ENCODE measurements at places on chromosomes 1 and 21. TPM values are rescaled to one million over a fixed set of nuclear protein-coding genes. Genes with fewer than 3 reads are reported as not detected.

PADI2 gene
- 1.4 TPM for total RNA-seq

DCST1 gene
- total RNA-seq, result not detected

DNA sequence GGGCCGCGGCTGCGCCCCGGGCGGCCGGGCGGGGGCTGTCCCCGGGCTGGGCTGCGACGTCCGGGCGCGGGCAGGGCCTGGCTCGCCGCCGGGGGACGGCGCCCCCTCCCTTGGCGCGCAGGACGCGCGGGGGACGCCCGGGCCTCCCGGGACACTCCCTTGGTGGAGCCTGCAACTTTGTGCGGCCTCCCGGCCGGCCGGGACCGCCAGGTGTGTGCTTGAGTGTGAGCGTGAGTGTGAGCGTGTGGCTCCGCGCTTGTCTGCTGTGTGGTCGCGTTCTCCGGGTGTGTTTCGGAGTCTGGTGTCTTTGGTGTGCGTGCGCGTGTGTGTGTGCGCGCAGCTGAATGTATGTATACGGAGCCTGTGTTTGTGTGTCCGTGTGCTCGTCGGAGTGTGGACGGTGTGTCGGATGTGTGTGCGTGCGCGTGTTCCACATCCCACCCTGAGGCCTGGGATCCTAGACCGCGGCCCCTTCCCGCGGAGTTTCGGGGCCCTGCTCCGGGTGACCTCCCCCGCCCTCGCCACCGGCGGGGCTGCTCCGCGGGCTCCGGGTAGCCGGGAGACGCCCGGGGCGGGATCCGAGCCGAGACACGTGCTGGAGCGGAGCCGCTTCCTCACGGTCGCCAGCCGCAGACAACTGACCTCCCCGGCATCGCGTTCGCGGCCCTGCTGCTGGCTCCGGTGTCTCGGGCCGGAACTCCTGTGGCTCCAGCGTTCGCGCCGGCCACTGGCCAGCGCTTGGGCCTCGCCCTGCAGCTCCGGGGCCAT, 1.7 kb downstream of the PTPRU start:
- DNase-seq, result peak; percentile 75

FRRS1 gene
- 4.3 TPM for total RNA-seq

SRSF4 gene
- 73.2 TPM for total RNA-seq

ACTN2 gene
- total RNA-seq, result 0.52 TPM

MSH4 gene
- total RNA-seq, result not detected

RGS5 gene
- 12.2 TPM for total RNA-seq

DNA sequence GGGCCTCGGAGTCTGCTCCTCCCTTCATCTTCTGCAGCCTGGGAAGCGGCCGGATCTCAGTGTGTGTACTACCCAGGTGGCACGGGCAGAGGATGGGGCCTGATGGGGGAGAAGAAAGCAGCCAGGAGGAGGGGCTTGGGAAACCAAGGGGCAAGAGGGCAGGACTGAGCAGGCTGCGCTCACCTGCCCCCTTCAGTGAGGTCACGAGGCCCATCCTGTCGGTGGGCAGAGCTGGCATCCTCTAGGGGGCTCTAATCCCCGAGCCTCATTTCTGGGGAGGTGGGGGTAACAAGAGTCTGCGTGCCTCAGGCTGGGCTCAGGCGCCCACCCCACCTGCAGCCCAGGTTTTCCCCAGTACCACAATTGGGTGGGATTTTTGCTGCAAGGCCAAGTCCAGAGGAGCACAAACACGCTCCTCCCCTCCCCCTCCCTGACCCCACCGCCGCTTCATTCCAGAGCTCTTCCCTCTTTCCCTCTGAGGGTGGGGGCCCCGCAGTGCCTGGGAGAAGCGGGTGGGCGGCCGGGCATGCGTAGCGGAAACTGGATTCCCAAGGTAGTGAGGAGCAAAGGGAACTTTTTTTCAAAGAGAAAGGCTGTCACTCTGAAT, 1.8 kb upstream of the WNT3A start:
- peak; percentile 42 for DNase-seq

DNA sequence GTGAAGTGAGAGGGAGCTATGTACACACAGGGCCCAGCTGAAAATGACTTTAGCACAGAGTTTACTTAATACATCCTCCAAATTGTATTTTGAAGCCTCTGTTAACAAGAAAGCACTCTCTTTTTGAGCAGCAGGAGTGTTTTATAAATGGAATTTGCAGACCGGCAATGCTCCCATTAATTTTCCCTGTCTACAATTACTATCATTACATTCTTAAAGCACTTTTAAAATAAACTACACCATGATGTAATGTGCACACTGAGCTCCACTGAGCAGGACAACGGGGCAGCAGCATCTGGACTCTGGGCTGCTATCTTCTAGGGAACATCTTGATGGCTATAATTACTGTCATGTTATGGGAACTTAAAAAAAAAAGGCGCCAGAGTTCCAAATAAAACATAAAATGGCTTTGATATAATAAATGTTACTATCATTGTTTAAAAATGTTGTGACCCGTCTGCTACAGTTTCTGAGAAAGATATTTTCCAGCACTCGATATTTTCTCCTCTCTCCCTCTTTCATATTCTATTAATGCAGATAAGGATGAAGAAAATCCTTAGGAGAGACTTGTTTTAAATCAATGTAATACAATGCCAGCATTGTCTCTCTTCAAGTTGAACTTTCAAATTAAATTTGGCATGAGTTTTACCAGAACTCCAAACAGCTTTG, 150.9 kb downstream of the HLX start:
- no peak for DNase-seq

DNA sequence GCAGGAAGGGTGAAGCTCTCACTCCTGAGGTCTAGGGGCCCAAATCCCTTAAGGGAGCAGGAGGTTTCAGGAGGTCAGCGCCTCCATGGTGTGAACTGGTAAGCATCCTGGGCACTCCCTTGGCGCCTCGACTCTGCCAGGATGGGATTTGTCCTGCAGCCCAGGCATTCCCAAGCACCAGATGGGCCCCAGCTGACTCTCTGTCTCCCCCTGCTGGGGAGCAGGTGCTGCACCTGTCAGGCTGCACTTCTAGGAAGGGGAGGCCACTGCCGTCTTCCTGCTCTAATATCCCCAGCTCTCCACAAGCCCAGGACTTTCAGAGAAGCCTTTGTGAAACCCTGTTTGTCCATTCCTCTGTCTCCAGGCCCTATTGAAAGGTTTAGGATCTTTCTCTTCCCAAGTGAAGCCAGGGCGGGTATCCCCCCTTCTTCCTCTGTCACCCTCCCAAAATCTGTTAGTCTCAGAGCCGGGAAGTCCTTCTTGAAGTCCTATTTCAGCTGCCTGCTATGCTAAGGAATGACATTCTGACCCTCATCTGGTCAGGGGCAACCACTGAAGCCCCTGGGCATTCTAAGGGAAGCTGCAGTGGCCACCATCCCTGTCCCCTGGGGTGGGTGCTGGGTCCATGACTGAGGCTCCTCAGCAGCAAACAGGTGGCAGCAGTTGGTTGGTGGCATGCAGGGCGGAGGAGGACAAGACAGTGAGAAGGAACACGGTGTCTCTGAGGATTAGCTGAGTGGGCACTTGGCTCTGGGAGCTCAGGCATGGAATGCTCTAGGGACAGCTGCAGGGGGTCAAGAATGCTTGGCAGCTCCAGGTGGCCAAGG, 3.2 kb downstream of the MYBPH start:
- DNase-seq, result peak; percentile 76

DNA sequence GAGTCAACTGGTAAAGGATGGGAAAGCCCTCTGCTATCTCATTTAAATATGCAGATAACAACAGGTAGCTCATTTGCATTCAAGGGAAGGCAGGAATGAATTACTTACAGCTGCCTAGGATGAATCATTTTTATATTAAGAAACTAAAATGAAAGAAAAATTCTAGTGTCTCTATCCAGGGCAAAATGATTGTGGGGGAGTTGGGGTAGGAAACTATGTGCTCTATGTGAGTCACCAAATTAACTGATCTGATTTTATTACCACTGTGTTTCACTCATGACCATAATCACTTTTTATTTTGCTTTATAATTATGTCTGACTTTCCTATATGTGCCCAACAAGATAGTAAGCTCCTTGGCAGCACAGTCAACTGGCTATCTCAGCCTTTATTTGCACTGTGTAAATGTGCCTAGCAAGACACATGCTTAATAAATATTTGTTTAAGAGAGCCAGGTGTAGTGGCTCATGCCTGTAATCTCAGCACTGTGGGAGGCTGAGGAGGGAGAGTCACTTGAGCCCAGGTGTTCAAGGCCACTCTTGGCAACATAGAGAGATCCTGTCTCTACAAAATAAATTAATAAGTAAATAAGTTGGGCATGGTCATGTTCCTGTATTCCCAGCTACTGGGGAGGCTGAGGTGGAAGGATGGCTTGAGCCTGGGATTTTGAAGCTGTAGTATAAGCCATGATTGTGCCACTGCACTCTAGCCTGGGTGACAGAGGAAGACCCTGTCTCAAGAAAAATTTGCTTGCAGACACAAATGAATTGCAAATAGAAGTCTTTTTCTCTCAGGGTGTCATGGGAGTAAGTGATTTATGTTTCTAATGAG, 84.1 kb downstream of the SPAG17 start:
- DNase-seq, result no peak

DNA sequence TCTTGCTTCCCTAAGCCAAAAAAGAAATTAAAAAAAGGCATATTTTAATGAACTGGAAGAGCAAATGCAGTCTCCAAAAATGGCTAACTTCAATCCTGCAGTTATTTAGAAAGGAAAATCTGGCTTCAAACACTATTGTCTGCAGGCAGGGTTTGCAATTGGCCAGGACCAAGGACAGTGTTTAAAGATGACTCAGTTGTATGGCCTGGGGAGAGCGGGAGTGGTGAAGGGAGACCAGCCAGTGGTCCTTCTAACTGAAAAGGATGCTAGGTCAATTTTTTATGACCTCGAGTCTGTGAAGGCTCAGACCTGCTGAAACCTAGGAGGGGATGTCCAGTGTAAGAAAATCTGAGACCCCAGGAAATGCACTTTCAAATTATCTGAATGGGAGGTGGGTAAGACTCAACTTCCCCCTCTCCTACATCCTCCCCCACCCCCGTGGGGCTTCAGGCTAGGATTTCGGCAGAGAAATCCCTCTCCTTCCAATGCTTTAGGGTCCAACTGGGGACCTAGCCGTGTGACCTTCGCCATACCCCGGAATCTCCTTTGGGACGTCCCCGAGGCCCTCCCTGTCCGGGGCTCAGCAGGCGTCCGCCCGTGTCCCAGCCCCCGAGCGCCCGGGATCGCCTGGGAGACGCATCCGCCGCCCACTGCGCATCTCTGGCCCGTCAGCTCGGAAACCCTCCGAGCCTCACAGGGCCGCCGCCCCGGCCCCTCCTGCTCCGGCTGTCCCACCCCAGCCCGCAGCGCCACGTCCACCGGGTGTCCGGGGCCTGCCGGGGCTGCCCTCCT, 602 bp upstream of the RIMKLA start:
- DNase-seq, result peak; percentile 51

DNA sequence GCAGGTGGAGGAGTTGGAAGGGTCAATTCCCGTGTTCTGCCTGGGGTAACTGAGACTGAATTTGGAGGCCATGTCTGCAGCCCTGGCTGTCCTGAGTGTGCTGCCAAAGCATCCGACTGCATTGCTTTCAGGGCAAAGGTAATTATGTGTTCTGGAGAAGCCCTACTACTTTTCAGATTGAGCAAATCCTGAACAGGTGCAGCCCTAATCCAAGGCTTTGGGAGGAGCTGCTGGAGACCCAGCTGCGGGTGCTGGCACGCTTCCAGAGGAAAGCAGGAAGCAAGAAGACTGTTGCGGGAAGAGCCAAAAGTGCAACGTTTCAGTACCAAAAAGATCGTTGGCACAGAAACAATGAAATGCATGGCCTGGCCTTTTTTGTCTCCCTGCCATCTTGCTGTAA, 73.7 kb upstream of the NRIP1 start:
- DNase-seq, result peak; percentile 6

ACTA1 gene
- total RNA-seq, result 1.2 TPM

DNA sequence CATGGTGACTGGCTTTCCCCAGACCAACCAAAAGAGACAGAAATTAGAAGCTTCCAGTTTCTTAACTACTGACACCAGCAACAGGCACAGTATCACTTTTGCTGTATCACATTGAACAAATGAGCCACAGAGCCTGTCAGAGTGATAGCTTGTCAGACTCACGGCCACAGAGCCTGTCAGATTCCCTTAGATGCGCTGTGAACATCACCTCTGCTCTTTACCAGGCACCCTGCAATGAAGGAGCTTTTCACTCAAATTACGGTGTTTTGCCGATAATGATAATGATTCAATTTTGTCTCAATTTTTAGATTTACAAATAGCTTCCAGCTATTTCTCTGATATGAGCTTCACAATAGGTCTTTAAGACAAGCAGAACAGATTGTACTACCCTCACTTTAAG, 107.9 kb upstream of the GNG12 start:
- DNase-seq, result no peak

INAVA gene
- total RNA-seq, result 63.1 TPM

GRCh38 chr1:21932127-21932526, 5.0 kb downstream of the HSPG2 start:
- DNase-seq, result no peak

DNA sequence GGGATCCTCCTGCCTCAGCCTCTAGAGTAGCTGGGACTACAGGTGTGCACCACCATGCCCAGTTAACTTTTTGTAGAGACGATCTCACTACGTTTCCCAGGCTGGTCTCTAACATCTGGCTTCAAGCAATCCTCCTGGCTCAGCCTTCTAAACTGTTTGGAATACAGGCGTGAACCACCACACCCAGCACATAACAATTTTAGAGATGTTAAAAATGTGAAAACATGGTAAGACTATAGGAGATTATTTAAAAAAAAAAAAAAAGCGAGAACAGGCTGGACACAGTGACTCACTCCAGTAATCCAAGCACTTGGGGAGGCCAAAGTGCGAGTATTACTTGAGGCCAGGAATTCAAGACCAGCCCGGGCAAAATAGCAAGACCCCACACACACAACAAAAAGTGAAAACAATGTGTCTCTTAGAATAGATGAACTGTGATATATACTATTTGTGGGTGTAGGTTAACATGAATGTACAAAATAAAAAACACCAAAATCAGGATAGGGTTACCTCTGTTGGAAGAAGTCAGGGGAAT, 19.6 kb downstream of the CCDC18 start:
- DNase-seq, result no peak

DNA sequence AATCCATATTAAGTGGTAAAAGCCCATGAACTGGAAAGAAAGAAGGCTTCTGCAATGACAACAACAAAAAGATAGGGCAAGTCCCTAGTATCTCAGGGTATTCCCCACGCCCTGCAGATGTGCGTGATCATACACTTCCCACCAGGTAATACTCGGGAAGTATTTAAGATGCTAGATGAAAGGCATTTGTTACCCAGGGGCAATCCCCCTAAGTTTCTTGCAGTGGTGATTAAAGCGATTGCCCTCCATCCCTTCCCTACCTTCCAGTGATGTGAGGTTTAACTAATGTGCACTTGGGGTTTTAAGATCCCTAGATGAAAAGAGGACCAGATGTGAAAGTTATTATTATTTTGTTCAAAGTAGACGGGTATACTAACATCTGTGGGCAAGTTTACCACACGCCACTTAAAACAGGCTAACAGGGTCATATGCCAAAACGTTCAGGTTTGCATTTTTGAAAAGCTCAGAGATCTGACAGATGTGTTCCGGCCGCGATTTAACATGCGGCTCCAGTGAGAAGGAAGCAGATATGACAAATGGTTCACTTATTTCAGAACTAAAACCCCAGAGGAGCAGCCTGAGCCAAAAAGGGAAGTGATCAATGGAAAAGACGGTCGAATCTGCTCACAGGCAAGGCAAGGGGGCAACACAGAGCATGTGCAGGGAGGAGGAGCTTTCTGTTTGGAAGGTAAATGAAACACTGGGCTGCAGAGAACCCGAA, 17.4 kb downstream of the TIAM1 start:
- no peak for DNase-seq

GRCh38 chr1:201585901-201586300, 47.0 kb downstream of the NAV1 start:
- no peak for DNase-seq

All from neural progenitor cell (in vitro differentiated cells).